ENCODE measurements at places on chromosomes 13 and 19. TPM values are rescaled to one million over a fixed set of nuclear protein-coding genes. Genes with fewer than 3 reads are reported as not detected.
A peak's percentile ranks its signal among the peaks of the same experiment; 100 is the strongest.

Gene CEACAM20
- not detected for total RNA-seq

Gene CCDC8
- not detected for total RNA-seq

Gene ZBTB32
- 410 TPM for total RNA-seq

Gene VAV1
- total RNA-seq = 65.4 TPM

Gene ADPRHL1
- total RNA-seq = 0.23 TPM

Gene SLC15A1
- not detected for total RNA-seq

DNA sequence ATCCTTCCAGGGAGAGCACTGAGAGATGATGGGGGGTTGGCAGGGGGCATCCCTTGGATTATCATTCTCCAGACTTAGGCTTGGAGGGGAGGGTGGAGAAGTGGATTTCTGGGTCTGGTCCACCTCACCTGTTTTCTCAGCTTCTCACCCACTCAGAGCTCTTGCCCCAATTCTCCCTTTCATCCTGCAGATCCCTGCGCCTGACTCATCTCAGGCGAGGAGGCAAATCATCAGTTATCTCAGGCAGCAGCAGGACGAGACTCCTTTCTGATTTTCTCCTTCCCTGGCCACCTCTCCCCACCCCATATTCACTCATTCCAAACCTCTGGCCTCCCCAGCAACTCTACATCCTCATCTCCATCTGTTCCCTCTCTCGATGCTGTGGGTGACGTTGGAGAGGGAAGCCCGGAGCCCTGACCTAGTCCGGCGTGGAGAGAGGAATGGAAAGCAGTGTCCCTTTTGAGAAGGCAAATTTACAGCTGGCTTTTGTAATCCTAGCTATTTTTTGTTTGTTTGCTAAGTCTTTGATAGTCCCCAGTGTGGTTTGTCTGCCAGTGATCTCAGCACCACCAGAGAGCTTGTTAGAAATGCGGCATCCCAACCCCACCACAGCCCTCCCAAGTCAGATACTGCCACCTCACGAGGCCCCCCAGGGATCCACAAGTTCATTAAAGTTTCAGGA lies 24.0 kb upstream of the TPT1 start:
- DNase-seq = no peak

DNA sequence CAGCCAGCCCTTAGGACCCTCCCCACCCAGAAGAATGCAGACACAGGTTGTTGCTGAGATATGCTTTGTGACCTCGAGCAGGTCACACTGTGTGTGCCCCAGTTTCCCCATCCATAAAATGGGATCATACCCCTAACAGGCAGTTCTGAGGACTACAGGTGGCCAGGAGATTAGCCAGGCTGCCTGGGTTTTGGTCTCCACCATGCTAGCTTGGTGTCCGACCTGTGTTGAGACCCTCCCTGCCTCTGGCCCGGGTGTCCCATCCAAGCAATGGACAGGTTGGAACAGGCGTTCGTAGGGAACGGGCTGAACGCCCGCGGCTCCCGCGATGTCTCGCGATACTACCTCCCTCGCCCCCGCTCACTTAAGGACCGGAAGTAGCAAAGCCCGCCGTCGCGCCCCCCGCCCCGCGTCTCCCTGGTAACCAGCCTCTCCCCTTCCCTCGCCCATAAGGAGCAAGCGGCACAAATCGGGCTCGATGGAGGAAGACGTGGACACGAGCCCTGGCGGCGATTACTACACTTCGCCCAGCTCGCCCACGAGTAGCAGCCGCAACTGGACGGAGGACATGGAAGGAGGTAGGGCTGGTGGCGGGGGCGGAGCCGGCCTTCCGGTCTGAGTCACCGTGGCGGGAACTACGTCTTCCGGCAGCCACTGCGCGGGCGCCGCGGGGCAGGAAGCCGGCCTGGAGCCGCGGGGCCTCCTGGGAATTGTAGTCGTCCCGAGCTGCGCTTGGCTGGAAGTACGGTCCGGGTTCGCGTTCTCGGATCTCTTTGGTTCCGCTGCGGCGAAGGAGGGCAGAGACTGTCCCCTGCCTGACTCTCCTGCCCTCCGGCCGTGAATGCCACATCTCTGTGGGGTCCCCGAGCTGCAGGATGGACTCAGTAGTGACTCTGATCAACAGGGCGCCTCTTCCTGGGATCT lies 45.4 kb downstream of the SMIM24 start:
- DNase-seq = peak; percentile 97

DNA sequence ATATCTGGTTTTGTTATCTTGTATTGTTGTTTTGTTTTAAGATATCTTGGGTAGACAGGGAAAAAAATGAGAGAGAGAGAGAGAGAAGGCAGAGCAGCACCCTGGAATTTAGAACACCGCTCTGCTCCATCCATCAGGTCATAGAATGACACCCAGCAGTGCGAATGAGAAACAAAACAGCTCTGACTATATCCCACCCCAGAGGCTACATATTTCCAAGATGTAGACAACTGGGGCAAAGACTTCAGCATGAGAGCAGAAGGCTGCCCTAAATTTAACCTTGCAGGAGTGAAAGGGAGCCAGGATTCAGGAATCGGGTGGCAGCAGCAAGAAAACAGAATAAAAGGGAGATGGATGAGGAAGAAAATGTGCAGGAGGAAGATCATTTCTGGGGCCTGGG lies 46.5 kb downstream of the TNFSF13B start:
- no peak for DNase-seq

DNA sequence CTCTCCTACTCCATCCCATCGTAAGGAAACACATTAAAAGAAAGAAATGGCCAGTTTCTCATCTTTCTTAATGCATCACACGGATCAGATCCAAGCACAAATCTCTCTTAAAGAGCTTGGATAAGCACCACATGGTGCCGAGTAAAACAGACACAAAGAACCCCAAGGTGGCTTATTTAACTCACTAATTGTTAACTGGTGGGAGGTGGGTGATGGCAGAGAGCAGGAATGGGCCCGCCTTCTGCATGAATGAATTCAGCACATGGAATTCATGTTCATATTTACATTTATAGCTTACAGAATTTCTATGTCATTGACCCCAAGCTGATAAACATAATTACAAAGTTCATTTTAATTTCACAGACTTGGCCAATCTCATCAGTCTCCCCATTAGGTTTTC lies 89.9 kb downstream of the MZT1 start:
- no peak for DNase-seq

GRCh38 chr19:41627966-41628675 lies 1.2 kb upstream of the CEACAM4 start:
- no peak for DNase-seq

GRCh38 chr19:12703046-12703445 lies 6.6 kb upstream of the FBXW9 start:
- peak; percentile 69 for DNase-seq

DNA sequence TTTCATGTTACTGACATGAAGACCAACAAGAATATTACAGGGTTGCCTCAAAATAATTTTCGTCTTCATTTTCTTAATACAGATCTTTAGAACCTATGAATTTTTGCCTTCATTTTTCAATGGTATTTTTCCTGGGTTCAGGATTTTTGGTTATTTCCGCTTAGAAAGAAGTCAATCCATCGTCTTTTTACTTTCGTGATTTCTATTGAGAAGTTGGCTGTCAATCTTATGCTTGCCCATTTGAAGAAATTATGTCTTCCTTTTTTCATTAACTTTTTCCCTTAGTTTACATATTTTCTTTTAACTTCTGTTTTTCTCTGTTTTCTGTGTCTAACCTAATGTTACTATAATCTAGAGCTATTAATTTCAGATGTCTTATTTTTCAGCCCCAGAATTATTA lies 868.9 kb upstream of the SLC10A2 start:
- no peak for DNase-seq

GRCh38 chr19:38378866-38379265 lies 4.5 kb downstream of the PSMD8 start:
- DNase-seq = no peak

GRCh38 chr13:48626077-48626449 lies 27.7 kb upstream of the CYSLTR2 start:
- no peak for DNase-seq

DNA sequence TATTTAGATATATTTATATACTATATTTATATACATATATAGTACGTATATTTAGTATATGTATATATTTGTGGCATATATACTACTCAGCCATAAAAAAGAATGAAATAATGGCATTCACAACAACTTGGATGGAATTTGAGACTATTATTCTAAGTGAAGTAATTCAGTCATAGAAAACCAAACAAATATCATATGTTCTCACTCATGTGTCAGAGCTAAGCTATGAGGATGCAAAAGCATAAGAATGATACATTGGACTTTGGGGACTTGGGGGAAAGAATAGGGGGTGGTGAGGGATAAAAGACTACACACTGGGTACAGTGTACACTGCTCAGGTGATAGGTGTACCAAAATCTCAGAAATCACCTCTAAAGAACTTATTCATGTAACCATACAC lies 1015.7 kb downstream of the EFNB2 start:
- DNase-seq = no peak

- DNase-seq = peak; percentile 50
Observed at GRCh38 chr13:39144941-39145533, 106.8 kb downstream of the NHLRC3 start.

- no peak for DNase-seq
Observed at GRCh38 chr19:35322014-35322413, 7.0 kb upstream of the CD22 start.

GRCh38 chr13:105139048-105139379 lies 1396.4 kb downstream of the EFNB2 start:
- DNase-seq = no peak

DNA sequence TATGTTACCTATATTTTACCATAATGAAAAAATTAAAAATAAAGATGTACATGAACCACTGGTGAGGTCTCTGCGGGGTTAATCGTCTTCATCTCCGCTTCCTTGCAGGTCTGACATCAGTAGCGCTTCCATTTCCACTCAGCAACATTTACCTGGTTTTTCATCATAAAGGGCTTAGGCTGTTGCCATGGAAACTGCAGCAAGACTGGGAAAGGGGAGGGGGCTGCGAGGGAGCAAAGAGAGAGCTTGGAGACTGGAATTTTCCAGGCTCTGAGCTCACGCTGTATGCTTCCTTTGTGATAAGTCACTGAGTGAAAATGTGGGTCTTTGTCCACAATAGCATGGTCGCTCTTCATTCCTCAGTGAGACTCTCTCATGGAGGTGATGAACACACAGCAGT lies 136.6 kb upstream of the USP29 start:
- no peak for DNase-seq

DNA sequence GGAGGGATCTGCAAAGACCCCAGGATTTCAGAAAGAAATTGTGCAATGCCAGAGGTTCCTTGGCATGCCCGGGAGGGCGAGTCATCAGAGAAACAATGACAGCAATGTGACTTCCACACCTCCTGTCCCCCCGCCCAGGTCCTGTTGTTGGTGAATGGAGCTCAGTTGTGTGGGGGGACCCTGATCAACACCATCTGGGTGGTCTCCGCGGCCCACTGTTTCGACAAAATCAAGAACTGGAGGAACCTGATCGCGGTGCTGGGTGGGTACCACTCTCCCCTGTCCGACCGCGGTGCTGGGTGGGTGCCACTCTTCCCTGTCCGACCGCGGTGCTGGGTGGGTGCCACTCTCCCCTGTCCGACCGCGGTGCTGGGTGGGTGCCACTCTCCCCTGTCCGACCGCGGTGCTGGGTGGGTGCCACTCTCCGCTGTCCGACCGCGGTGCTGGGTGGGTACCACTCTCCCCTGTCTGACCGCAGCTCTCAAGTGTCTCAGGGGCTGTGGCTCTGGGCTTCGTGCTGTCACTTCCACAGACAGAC lies 5.2 kb upstream of the F10 start:
- no peak for DNase-seq

All from activated CD8-positive, alpha-beta T cell treated with anti-CD3 and anti-CD28 coated beads for 36 hours (primary cell).